NCI-H1105 treated with DMSO at 0.1 percent for 48 hours (cell line): ENCODE measurements at places on chromosomes 1 and 21.
A peak's percentile ranks its signal among the peaks of the same experiment; 100 is the strongest.

GRCh38 chr21:44793592-44794374 is 7.8 kb downstream of the UBE2G2 start:
- no peak for DNase-seq

DNA sequence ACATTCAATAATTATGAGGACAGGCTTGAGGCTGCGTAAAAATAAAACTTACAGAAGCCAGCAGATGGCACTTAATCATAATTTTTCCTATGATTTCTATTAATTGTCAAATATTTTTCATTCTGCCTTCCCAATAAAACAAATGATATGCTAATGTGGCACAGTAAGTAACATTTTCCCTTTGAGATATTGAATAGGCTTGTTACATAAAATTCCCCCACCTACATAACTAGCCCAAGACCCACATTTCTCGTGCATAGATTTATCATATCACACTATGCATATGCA is 55.4 kb upstream of the PTGFRN start:
- DNase-seq: no peak

- peak; percentile 89 for DNase-seq
Measured at GRCh38 chr1:38834937-38835827, 24.4 kb downstream of the RRAGC start.

GRCh38 chr1:202069662-202070061 is 53.1 kb upstream of the GPR37L1 start:
- peak; percentile 49 for DNase-seq

- DNase-seq: no peak
Measured at GRCh38 chr1:231557898-231558707, 29.6 kb downstream of the TSNAX start.
